ENCODE measurements at places on chromosomes 7 and 10.

DNA sequence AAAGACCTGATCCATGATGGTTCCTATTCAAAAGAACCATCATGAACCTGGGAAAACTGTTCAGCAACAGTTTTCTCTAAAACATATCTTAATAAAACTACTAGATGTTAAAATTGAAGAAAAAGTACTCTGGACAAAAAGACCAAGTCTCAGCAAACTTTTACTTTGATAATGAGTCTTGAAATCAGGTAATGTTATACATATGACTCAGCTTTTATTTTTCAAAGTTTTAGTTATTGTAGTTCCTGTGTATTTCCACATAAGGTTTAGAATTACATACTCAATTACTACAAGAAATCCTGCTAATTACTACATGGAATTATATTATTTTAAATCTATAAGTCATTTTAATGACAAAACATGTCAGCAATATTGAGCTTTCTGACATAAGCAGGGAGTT lies 42.2 kb downstream of the ZNF33B start:
- no peak for DNase-seq

- peak; percentile 58 for DNase-seq
Observed at GRCh38 chr7:92436612-92437445, 10.5 kb upstream of the GATAD1 start.

- DNase-seq: no peak
Observed at GRCh38 chr10:104578671-104579070, 62.4 kb upstream of the SORCS3 start.

GRCh38 chr10:73744664-73744975 lies 448 bp downstream of the SEC24C start:
- DNase-seq: no peak

DNA sequence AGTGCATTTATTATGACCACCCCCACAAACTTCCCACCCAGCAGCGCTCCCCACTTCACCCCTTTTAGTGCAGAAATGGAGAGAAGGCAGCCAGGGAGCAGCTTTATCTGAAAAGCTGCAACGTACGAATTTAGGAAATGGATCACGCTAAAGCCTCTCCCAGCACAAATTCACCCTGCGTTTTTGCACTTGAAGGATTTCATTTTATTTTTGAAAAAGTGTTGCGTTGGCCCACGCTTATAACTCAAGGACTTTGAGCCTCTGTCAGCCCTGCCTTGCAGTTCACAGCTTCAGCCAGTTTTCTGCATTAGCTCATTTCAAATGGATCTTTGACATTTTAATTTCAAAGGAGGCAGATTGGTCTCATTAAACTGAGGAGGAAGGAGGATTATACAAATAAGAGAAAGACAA lies 556.1 kb downstream of the KCNMA1 start:
- no peak for DNase-seq

GRCh38 chr10:17161775-17162174 lies 32.2 kb upstream of the CUBN start:
- no peak for DNase-seq
